ENCODE measurements at places on chromosomes 12 and 14. TPM values are rescaled to one million over a fixed set of nuclear protein-coding genes. Genes with fewer than 3 reads are reported as not detected.

- DNase-seq = no peak
Observed at GRCh38 chr14:76201162-76201561, 49.4 kb downstream of the GPATCH2L start.

Gene ANAPC7
- 86.2 TPM for total RNA-seq

Gene AQP2
- 0.29 TPM for total RNA-seq

DNA sequence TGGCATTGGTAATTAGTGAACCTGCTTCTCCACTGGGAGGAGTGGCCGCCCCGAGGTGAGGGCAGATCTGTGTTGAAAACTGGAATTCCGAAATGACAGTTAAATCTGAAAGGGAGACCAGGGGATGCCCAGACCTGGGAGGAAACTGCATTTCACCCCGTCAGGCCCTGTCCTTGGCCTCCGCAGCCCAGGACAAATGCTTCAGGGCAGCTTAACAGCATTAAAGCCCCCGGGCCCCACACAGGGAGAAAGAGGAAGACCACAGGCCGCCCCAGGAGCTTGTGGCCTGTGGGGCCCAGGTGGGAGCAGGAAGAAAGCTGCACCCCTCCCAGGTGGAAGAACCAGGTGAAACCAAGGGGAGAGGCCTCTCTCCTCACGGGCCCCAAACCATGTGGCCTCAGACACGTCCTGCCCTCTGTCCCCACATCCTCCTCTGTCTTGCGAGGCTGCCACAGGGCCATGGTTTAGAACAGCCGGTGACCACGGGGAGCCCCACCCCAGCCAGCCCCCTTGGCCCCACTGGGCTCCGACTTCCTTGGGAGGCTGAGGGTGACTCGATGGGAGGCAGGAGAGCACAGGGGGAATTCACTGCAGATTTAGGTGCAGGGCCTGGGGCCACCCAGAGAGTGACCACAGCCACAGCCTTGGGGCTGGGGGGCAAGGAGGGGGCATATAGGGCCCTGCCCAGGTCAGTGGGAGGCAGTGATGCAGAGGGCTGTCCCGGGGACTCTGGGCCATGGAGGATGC, 265.4 kb downstream of the ADGRD1 start:
- DNase-seq = no peak

Gene FAM186B
- total RNA-seq = 0.24 TPM

Gene TMEM179
- 9.2 TPM for total RNA-seq

GRCh38 chr12:63224396-63224795, 73.4 kb upstream of the AVPR1A start:
- no peak for DNase-seq

Gene AICDA
- not detected for total RNA-seq

GRCh38 chr12:123059500-123059899, 79.0 kb downstream of the ARL6IP4 start:
- no peak for DNase-seq

DNA sequence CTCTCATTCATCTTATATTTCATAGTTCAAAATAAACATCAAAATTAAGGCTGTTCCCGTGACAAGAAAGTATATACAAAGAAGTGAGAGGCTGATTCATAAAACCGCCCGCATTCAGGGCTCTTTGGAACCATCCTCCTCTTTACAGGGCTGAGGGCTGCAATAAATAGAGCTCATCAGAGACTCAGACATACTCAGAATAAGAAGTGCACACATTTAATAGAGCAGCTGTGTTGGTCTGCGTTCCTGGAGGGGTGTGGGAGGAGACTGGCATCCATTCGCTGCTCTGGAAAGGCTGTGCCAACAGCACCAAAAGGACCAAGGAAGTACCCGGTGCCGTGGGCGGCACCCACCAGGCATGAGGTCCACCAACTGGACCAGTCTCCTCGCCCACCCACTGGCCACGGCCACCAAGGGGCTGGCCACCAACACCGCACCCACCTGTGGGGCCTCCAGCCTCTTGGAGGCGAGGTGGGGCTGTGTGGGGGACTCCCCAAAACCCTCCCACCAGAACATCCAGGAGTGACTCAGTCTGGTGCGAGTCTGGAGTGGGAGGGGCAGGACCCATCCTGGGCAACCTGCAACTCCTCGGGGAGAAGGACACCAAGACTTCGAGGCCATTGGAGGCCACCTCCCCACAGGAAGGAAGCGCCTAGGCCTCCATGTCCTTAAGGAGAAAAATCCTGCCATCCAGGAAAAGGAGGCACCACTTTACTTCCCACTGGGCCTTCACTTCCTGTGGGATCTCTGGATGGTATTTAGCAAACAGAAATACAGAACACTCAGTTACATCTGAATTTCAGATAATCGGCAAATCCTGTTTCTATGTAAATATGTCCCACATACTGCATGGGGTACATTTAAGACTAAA, 32.7 kb downstream of the VCPKMT start:
- DNase-seq = no peak

DNA sequence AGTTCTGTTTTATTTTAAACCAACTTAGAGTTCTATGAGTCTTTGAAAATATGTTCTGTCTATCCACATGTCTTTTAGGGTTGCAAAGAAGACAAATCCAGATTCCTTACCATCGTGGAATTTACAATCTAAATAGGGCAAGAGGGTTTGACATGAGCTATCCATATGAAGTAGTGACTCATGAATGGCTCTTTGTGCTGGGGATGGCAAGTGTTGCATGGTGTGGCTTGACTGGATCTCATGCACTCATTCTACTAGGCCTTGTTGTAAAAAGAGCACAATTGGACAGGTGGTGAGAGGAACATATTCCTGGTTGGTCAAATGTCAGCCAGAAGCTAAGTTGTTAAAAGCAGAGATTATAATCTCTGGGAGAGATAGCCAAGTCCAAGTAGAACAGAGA, 509.1 kb downstream of the DIO2 start:
- DNase-seq = no peak

- no peak for DNase-seq
Observed at GRCh38 chr12:5884285-5884684, 60.8 kb downstream of the ANO2 start.

Gene PPM1H
- 25.4 TPM for total RNA-seq

Gene SSPN
- total RNA-seq = 2.1 TPM

DNA sequence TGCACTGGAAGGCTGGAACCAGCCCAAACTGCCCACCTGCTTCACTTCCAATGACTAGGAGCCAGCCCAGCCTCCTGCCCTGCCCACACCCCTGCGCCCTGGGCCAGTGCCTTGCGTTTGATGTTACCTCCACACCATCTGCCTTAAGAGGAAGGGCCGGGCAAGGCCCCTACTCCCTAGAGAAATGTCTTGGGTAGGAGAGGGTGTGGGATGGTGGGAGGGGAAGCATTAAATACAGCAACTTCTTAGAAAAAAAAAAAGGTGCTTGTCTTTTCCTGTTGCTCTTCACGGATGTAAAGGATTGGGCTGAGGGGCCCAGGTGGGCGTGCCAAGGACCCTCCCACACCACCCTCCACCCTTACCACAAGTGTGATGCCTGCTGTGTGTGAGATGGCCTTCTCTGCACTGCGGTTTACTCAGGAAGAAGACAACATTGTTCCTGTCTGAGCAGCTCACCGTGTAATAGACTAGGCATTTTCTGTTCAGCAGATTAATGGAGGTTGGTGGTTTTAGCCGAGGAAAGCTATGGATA, 99.9 kb downstream of the NINJ2 start:
- no peak for DNase-seq

DNA sequence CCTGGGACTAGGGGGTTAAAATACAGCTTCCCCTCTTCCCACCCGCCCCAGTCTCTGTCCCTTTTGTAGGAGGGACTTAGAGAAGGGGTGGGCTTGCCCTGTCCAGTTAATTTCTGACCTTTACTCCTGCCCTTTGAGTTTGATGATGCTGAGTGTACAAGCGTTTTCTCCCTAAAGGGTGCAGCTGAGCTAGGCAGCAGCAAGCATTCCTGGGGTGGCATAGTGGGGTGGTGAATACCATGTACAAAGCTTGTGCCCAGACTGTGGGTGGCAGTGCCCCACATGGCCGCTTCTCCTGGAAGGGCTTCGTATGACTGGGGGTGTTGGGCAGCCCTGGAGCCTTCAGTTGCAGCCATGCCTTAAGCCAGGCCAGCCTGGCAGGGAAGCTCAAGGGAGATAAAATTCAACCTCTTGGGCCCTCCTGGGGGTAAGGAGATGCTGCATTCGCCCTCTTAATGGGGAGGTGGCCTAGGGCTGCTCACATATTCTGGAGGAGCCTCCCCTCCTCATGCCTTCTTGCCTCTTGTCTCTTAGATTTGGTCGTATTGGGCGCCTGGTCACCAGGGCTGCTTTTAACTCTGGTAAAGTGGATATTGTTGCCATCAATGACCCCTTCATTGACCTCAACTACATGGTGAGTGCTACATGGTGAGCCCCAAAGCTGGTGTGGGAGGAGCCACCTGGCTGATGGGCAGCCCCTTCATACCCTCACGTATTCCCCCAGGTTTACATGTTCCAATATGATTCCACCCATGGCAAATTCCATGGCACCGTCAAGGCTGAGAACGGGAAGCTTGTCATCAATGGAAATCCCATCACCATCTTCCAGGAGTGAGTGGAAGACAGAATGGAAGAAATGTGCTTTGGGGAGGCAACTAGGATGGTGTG, 1.9 kb downstream of the GAPDH start:
- DNase-seq = no peak

DNA sequence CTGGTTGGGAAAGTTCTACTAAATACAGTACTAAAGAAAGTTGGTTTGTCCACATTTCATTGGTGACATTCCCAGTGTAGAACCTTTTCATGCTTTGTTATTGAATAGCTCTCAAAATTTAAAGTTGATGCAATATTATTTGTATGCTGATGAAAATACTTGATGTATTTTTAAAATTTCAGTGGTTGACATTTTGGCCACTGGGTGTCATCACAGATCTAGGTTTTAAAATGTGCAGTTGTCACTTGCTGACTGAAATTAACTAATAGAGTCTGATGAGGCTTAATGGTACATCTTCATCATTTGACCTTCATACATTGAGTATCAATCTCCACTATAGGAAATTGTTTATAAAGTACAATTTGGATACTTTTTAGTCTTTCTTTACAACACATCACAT, 37.1 kb downstream of the CMAS start:
- DNase-seq = no peak

GRCh38 chr12:113096675-113097461, 38.7 kb downstream of the RASAL1 start:
- DNase-seq = no peak

- no peak for DNase-seq
Observed at GRCh38 chr12:106248312-106248845, 559 bp upstream of the CKAP4 start.

DNA sequence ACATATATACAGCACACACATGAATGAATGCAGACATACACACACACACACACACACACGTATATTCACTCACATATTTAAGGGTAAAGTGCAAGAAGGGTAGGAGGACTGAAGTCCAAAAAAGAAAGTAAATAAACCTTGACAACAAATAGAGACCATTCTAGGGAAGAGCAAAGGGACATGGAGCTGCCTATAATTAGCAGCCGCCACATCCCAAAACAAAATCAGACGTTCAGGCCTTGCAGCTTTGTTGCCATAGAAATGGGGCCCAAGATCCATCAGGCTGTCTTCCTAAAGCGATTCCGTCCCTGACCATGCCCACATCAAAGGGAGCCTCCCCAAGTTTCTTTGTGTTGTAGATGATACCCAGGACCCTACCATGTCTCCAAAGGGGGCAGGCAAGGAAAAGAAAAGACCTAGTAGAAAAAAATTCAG, 703.5 kb upstream of the TBX3 start:
- no peak for DNase-seq

- DNase-seq = peak; percentile 14
Observed at GRCh38 chr14:57871459-57872080, 5.7 kb upstream of the SLC35F4 start.

GRCh38 chr12:3005736-3006135, 46.5 kb downstream of the TEAD4 start:
- DNase-seq = no peak

- no peak for DNase-seq
Observed at GRCh38 chr12:50387972-50388478, 8.4 kb downstream of the FAM186A start.

Data from progenitor cell of endocrine pancreas (in vitro differentiated cells).